ENCODE measurements at places on chromosomes 1 and 21.

DNA sequence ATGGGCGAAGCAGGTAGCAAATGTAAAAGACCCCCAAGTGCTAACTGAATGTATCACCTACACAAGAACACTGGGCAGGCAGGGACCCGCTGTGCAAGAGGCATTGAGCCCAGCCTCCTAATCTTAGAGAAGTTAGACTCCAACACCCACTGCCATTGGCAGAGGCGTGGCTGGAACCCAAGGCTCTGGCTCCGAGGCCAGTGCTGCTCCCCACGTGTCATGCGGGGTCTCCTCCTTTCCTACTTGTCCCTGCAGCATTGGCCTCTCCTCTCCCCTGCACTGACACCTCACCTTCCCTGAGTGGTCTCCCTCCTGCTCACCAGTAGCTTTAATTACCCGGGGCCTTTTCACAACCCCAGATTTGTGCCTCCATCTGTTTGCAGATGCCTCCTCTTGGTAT, 107.0 kb downstream of the GALNT2 start:
- no peak for DNase-seq

GRCh38 chr1:85224734-85225623, 24.2 kb upstream of the SYDE2 start:
- DNase-seq: no peak

DNA sequence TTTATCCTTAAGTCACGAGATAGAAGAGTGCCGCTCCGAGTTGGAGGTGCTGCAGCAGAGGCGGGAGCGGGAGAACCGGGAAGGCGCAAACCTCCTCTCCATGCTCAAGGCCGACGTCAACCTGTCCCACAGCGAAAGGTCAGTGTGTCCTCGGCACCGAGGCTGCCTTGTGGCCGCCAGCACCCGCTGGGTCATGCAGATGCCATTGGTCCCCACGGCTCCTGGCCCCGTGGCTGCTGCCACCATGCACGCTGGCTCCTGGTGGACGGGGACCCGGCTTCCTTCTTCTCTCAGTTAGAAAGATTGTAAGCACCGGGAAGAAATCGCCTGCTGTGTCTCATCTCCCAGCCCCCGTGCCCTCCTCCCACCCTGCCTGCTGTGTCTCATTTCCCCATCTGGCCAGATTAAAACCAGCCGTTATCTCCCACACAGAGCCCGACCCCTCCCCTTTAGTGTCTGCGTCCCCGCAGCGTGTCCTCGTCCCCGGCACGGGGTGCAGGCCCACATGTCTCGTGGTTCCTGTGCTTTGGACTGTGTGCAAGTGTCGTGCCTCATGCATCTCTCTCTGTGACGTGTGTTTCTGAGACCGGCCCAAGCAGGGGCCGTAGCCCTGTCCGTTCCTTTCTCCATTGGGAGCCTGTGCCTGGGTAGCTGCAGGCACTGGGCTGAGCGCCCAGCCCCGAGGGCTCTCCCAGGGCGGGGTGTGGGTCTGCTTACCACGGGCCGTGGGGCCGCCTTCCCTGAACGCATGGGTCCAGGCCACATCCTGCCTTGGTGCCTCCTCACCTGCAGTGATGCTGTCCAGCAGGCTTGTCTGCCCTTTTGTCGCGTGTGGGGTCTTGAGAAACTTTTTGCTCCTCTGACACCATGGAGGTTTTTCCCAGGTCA, 62.1 kb downstream of the PCNT start:
- peak; percentile 32 for DNase-seq

GRCh38 chr1:151024540-151025146, 11.7 kb upstream of the BNIPL start:
- peak; percentile 64 for DNase-seq

DNA sequence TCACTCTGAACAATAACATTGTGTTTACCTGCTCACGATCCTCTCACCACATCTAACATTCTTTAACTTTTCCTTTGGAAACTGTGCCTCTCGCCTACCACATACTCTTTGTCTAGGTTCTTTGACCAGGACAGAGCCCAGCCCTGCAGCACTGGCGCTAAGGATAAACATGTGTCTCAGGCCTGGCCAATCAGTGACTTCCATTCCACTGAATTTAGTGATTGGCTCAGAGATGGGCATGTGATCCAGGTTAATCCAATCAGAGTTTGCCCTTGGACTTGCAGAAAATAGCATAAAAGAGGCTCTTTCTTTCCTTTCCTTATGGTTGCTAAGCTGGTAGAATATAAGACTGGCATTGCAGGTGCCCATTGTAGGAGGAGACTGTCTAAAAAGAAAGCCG, 605.7 kb downstream of the MATN1 start:
- no peak for DNase-seq

- DNase-seq: no peak
Observed at GRCh38 chr1:177442584-177442983, 271.8 kb downstream of the BRINP2 start.

DNA sequence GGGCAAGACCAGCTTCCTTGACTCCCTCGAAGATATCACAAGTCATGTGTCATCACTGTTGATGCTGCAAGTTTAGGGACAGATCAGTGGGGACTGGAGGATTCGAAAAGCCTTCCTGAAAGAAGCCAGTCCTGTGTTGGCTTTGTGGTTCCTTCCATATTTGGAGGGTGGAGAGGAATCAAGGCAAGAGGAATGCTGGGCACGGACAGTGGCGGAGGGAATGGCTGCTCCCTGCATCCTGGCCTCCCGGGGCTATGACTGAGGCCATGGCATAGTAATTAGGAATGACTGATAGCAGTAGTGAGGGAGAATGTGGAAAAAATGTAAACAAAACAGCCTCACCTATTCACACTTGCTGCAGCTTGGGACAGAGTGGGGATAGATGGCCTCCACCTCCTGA, 36.4 kb downstream of the VANGL1 start:
- DNase-seq: no peak

DNA sequence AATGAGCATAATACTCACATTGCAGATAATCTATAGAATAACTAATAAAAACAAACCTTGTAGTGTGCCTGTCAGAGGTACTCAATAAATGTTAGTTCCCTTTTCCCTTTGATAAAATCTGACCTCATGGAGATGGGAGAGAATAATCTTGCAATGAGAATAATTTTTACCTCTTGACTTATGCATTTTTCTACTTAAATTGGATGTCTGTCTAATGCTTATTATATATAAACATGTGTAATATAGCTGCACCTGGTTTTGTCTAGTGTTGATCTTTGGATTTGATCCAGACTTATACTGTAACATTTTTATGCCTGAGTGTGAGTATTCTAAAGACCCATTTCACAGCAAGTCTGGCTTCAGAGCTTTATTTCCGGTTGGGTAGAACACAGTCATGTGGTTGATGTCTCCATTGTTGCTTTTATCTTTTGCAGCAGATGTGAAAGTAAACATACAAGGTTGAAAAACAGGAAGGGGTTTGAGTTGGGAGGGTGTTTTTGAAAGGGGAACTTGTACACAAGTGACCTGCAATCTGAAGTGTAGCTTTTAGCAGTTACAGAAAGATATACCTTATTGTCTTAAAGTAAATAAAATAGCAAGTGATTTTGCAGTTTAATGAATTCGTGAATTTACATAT, 12.4 kb downstream of the EPB41 start:
- DNase-seq: no peak

DNA sequence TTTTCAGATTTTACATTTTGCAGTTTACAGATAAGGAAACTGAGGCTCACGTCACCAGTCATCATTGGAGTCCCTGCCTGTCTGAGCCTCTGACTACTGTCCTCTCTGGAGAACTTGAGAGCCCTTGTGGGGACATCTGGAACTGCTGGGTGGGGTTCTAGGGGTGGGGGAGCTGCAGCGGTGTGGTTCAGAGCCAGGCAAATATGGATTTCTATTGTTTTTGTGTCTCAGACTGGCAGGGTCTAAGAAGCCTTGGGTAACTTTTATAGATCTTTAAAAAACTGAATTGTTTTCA, 46.9 kb downstream of the IER5 start:
- no peak for DNase-seq

- no peak for DNase-seq
Observed at GRCh38 chr1:44366371-44366975, 11.4 kb upstream of the ERI3 start.

DNA sequence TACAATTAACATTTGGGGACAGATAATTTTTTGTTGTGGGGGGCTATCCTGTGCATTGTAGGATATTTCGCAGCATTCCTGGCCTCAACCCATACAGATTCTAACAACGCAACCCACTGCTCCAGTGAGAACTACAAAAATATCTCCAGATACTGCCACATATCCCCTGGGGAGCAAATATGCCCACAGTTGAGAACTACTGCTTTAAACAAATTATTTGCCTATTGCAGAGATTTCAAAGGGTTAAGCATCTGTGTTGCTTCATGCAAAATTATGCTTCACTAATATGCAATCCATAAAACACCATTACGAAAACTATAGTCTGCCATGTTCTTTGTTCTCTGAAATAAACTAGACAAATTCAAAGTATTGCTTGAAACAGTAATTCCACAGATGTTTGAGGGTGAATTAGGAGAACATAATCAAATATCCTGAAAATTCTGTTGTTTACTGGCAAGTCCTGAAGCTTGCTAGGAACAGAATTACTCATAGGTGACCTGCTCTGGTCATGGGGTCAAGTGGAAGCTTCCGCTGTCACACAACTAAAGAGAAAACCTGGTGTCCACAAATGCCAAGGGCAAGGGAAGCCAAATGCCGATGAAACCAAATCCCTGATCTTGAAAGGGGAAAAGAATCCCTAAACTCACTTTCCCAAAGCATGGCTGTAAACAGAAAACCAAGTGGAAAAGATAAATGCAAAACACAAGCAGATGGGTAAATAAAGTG, 149.4 kb downstream of the RERE start:
- no peak for DNase-seq

GRCh38 chr1:32929366-32929765, 28.2 kb upstream of the TMEM54 start:
- DNase-seq: no peak

GRCh38 chr1:202067188-202067974, 55.3 kb upstream of the GPR37L1 start:
- DNase-seq: no peak

GRCh38 chr1:58749646-58750045, 34.2 kb downstream of the JUN start:
- DNase-seq: no peak

- DNase-seq: peak; percentile 51
Observed at GRCh38 chr1:157948312-157949073, 45.0 kb upstream of the KIRREL1 start.

DNA sequence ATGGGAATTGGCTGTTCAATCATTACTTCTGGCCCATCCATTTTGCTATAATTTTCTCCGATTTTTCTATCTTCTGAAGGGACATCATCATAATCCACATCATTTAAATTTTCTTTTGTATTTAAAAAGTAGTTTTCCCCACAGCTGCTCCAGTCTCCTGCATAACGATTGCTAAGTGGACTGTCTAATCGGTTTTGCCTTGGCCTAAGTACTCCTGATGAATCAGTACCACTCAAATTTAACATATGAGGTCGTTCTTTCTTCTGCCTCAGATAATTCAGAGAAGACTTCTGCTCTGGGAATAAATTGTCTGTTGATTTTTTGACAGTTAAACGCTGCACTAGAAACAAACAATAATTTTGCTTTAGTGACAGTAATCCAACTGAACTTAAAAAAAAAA, 41.9 kb downstream of the SYDE2 start:
- DNase-seq: no peak

- DNase-seq: peak; percentile 98
Observed at GRCh38 chr1:26171084-26172072, at the start of gene ZNF593OS. Gene ZNF593OS (minus strand): TSS chr1:26171832. CDS start chr1:26171661, 171 bp downstream.

- DNase-seq: no peak
Observed at GRCh38 chr1:8879922-8880676, 1.6 kb upstream of the ENO1 start.

DNA sequence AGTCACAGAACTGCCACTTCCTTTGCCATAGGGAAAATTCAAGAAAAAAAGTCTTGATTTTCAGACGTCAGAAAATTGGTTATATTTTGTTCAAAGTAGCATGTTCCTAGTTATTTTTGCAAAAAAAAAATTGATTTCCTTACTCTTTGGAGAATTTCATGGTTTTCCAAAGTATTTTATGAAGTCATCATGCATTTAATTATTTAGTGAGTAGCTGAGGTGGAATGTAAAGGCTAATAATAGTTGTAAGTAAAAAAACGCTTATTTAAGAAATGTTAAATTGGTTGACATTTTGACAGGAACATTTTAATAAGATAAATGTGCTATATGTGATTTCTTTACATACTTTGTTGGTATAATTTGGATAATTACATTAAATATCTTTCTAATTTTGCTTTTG, 20.8 kb downstream of the TSEN15 start:
- DNase-seq: no peak

GRCh38 chr1:91684481-91685196, 184.0 kb downstream of the CDC7 start:
- DNase-seq: peak; percentile 30

- no peak for DNase-seq
Observed at GRCh38 chr1:108767115-108767514, 20.6 kb downstream of the STXBP3 start.

GRCh38 chr21:42440187-42440792, 36.6 kb downstream of the UBASH3A start:
- no peak for DNase-seq

DNA sequence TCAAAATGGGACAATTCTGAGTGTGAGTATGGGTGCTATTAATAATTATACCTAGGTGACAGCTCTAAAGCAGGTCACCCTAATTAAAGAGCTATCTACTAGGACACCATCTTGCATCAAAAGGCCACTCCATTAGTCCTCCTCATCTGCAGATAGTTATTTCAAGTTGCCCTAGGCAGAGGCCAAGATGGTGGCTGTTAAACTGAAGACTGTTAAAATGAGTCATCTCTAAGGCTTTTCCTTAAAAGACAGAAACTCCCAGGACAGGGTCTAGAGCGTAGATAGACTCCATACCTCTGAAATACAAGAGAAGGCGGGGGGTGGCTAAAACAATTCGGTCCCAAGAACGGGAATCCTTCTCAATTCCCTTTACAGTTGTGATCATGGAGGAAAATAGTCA, 4.5 kb upstream of the ZNF697 start:
- DNase-seq: no peak

GRCh38 chr1:14310476-14310875, 288.0 kb upstream of the KAZN start:
- DNase-seq: no peak

- DNase-seq: no peak
Observed at GRCh38 chr1:199529324-199529723, 498.2 kb upstream of the NR5A2 start.

- no peak for DNase-seq
Observed at GRCh38 chr1:215835951-215836350, 268.8 kb downstream of the KCTD3 start.

GRCh38 chr1:73674945-73675561, 522.9 kb downstream of the LRRIQ3 start:
- peak; percentile 11 for DNase-seq

GRCh38 chr1:70429219-70429618, 18.2 kb downstream of the CTH start:
- no peak for DNase-seq

DNA sequence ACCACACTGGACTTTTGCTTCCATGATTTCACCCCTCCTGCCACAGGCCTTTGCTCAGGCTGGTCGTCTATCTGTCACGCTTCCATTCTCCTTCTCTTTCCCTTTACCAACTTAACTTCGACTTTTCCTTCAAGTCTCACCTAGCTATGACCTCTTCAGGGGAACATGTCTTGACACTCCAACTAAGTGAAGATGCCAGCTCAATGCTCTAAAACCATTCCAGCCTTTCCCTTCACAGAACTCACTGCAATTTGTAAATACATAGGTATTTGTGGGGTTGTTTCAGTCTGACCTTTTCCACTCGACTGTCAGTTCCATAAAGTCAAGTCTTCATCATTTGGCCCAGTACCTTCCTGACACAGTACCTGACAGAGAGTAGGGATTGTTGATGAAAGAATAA, 358.6 kb upstream of the CAMK1G start:
- no peak for DNase-seq

Measured in retina (tissue), 1 donor.